ENCODE measurements at places on chromosomes 5 and 9. TPM values are rescaled to one million over a fixed set of nuclear protein-coding genes. Genes with fewer than 3 reads are reported as not detected.

- H3K4me1 ChIP-seq, result no peaks in the 10 kb centered on the region
- H3K27ac ChIP-seq, result no peak overlapping the region
- no peak overlapping the region for H3K4me3 ChIP-seq
- DNase-seq, result no peak
- H3K27me3 ChIP-seq, result peaks cover 39% of the 10 kb centered on the region
Measured at GRCh38 chr9:122197426-122197825, 31.3 kb downstream of the LHX6 start.

DNA sequence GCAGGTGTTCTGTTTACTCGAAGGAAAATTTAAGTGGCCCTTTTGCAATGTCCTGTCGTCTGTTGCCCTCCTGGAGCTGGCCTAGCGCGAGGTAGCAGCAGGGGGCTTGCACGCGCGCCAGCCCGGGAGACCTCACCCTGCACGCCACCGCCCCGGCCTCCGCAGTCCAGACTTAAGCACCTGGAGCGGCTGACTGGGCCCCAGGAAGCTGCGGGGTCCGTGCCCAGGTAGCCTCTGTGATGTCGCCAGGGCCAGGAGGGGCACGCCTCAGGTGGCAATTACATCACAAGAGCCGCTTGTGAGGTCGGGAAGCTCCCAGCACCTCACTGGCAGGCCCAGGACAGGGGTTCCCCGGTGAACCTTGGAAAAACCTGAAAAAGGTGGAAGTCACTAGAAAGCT lies at the start of gene SAXO1:
Gene SAXO1 (minus strand): TSS at position 195 of the 400 bp plus-strand sequence. CDS start 301 bp downstream, outside the sequence.
- peaks cover 2% of the 10 kb centered on the region for H3K27me3 ChIP-seq
- DNase-seq, result no peak
- H3K27ac ChIP-seq, result no peak within 1 kb of the TSS
- H3K4me1 ChIP-seq, result no peaks in the 10 kb centered on the region

ACOT12 gene
- total RNA-seq, result not detected

- H3K36me3 ChIP-seq, result no peaks in the 10 kb centered on the region
- no peak within 1 kb of the TSS for H3K4me3 ChIP-seq
- no peak within 1 kb of the TSS for H3K27ac ChIP-seq
- H3K27me3 ChIP-seq, result no peaks in the 10 kb centered on the region
- no peaks in the 10 kb centered on the region for H3K4me1 ChIP-seq
- DNase-seq, result no peak
Measured at GRCh38 chr9:77648234-77649108, at the start of gene GNA14. Gene GNA14 (minus strand): TSS chr9:77648322. CDS start chr9:77647793, 529 bp downstream.

DNA sequence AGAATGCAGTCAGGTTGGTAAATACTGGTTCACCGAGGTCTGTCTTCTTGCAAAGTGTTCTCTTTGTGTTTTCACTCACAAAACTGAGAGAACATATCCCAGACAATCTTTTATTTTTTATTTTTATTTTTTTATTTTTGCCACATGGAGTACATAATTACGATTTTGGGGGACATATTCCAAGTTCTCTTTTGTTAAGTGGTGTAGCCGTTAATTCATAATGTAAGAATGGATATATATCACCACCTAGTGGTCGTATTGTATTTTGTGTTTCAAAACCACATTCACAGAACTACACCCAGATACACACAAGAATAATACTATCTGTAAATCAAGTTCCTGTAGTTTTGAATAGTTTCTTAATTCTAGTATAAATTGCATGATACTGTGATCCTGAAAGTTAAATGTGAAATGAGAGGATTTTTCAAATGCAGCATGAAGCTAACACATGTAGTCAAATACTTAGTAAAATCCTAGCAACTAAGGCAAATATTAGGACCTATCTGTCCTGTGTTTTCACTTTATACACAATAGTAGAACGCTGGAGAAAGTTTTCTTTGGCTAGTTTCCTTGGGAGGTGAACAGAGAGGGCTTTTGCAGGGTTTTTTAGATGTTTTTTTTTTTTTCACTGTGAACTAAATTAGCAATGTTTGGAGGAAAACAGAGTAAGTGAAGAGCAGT lies 92.7 kb downstream of the VCAN start:
- H3K27ac ChIP-seq, result no peak overlapping the region
- H3K4me1 ChIP-seq, result peaks cover 43% of the 10 kb centered on the region
- H3K27me3 ChIP-seq, result no peaks in the 10 kb centered on the region
- H3K4me3 ChIP-seq, result no peak overlapping the region
